ENCODE measurements at places on chromosomes 6 and 20.

GRCh38 chr6:127192911-127193541 lies 73.6 kb upstream of the RNF146 start:
- DNase-seq = peak; percentile 38

- DNase-seq = no peak
Observed at GRCh38 chr20:675033-675452, 559 bp downstream of the SCRT2 start.

DNA sequence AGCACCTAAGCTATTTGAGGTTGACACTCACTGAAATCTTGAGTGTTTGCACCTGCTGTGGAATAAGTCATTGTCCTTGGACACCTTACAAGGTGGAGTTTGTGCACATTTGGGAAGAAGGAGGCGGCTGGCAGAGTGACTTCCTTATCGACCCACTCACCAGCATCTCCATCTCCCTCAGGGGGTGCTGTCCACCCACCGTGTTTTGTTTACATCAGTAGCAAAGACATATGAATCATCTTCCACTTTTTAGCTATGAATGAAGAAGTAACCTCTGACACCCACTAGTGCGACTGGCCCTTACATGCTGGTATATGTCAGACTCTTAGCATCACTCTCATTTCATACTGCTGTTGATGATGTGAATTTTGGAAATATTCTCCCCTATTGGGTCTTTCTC lies 119.5 kb upstream of the SGK1 start:
- DNase-seq = no peak

DNA sequence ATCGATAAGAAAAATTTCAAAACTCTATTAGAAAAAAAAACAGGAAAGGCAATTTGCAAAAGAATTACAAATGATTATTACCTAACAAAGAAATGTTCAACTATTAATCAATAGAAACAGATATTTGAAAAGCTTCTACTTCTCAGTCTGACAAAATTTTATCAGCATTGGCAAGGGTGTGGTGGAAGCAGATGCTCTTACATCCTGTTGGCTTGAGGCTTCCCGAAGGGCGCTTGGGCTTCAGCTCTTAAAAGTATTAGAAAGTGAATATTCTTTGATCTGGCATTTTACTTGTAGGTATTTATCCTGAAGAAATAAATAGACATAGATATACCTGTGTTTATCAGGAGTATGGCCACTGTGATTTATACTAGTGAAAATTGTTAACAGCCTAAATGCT lies 38.7 kb downstream of the SLC35D3 start:
- DNase-seq = no peak

DNA sequence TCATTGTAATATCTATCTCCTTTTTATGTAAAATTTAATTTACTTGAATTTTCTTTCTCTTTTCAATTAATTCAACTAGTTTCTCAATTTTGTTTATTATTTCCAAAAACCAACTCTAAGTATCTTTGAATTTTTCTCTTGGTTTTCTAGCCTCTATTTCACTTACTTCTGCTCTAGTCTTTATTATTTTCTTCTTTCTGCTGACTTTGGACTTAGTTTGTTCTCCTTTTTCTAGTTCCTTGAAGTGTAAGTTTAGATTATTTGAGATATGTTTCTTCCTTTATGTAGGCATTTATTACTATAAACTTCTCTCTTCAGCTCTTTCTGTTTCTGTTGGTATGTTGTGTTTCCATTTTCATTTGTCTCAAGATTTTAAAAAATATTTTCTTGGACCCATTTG lies 70.8 kb downstream of the TNFAIP3 start:
- DNase-seq = no peak

DNA sequence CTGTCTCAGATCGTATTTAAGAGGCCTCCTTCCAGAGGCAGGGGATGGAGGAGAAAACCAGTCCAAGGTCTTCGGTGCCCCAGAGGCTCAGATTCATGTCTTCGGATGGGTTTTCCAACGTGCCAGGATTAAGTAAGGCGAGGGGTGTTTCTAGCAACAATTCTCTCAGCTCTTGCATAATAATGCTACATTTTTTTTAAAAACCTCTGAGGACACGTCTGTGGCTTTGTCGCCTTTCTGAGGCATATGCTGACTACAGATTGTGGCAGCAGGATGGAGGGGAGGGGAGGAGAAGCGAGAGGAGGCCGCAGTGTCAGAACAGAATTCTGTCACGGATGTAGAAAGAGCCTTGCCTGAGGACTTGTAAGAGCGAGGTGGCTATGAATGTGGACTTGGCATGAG lies 17.7 kb upstream of the CCDC167 start:
- peak; percentile 47 for DNase-seq

DNA sequence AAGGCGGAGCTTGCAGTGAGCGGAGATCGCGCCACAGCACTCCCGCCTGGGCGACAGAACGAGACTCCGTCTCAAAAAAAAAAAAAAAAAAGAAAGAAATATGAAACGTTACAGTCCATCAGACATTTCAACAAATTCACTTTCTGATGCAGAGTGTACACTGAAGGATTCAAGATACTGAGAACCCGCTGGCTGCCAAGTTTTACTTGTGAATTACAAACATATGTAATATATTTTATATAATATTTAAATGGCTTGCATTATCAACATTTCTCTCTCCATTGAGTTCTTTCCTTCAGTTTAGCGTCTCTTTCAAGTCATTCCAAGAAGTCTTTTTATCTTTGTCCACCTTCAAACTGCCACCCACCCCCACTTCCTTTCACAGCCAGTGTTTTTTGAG lies 240.9 kb upstream of the RNF217 start:
- DNase-seq = no peak

DNA sequence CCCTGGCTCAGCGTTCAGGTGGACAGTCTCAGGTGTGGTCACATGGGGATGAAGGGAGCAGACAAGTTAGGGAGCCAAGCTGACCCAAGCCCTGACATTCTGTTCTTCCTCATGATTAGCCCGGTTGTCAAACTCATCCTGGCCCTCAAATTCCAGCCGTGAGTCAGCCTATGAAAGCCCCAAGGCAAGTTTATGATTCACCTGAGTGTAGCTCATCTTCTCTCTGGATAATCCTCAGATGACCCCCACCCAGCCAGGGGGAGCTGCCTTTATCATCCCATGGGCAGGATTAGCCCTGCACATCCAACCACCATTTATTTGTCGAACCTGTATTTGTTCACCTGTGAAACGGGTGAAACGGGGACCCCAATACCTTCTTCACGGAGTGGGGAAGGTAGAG lies 161.9 kb downstream of the DHX35 start:
- no peak for DNase-seq
